ENCODE measurements at places on chromosomes 11 and 22. TPM values are rescaled to one million over a fixed set of nuclear protein-coding genes. Genes with fewer than 3 reads are reported as not detected.

- DNase-seq = no peak
Measured at GRCh38 chr22:42842658-42843370, 14.3 kb downstream of the ARFGAP3 start.

GRCh38 chr11:103541186-103541795 is 432.1 kb downstream of the DYNC2H1 start:
- DNase-seq = peak; percentile 72

GRCh38 chr11:69530278-69531070 is 49.0 kb downstream of the LINC01488 start:
- peak; percentile 55 for DNase-seq

- no peak for DNase-seq
Measured at GRCh38 chr22:29290061-29290460, 16.4 kb upstream of the GAS2L1 start.

DNA sequence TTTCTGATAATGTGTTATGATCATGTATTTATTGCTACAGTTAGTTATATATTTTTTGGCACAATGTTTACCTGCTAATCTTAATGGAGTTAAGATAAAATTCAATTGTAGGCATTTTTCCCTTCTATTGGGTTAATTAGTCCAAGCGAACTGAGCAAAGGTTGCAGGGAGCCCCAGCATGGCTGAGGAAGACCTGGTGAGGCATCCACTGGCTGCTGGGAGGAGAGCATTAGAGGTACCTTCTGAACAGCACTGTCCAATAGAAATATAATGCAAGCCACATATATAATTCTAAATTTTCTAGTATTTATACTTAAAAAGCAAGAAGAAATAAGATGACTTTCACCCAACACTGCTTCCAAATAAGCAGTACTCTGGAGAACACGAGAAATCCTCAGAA is 689 bp upstream of the TMEM126A start:
- DNase-seq = no peak

DNA sequence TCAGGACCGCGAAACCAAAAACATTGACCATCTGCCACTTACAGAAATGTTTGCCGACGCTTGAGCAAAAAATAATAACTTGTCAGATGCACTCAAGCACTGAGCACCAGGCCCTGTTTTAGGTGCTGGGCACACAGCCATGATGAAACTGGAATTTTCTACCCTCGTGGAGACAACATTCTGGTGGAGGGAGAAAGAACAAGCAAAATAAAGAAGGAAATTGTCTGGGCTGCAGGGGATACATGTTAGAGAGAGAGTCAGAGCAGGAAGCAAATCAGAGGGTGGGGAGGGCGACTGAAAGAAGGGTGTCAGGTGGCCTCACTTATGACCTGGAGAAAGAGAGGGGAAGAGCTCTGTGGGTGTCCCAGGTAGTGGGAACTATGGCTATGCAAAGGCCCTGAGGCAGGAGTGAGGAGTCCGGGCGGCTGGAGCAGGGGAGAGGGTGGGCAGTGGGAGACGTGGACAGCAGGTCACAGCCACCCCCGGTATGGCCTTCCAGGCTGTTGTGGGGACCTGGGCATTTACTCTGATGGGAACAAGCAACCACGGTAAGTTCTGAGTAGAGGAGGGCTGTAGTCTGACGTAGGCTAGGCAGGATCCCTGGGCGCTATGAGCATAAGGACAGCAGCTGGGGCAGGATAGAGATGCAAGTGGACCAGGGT is 78.8 kb downstream of the MYEOV start:
- no peak for DNase-seq

DNA sequence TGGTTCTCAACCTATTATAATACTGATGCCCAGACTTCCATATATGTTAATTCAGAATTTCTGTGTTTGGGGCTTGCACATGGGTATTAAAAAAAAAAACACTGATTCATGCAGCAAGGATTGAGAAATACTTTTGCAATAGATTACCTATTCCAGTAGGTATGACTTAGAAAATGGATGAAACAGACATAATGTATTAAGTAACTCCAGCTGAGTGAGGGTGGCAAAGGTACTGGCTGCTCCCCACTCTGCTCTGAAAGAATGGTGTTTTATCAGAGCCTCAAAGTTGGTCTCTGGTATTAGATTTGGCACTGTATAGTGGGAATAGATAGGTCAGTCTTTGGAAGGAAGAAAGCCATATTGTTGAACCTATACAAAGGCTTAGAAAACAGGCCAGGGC is 234.3 kb upstream of the FOLH1 start:
- no peak for DNase-seq

GRCh38 chr11:126284829-126285228 is 1.9 kb downstream of the TIRAP start:
- peak; percentile 56 for DNase-seq

- no peak for DNase-seq
Measured at GRCh38 chr11:70489276-70489675, 90.9 kb downstream of the CTTN start.

DNA sequence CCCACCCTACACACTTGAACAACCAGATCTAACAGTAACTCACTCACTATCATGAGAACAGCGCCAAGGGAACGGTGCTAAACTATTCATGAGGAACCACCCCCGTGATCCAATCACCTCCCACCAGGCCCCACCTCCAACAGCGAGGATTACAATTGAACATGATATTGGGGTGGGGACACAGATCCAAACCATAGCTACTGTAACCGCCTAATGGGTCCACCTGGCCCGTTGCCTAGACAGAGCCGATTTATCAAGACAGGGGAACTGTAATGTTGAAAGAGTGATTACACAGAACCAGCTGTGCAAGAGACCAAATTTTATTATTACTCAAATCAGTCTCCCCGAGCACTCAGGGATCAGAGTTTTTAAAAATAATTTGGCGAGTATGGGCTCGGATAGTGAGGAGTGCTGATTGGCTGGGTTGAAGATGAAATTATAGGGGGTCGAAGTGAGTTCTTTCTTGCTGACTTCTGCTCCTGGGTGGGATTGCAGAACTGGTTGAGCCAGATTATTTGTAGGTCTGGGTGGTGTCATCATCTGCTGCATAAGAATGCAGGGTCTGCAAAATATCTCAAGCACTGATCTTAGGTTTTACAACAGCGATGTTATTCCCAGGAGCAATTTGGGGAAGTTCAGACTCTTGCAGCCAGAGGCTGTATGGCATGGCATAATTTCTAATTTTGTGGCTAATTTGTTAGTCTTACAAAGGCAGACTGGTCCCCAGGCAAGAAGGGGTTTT is 17.9 kb upstream of the ZC3H12C start:
- DNase-seq = no peak

- no peak for DNase-seq
Measured at GRCh38 chr11:23789938-23790371, 706.9 kb upstream of the LUZP2 start.

GRCh38 chr22:46531581-46532175 is 5.7 kb downstream of the CELSR1 start:
- DNase-seq = no peak

DNA sequence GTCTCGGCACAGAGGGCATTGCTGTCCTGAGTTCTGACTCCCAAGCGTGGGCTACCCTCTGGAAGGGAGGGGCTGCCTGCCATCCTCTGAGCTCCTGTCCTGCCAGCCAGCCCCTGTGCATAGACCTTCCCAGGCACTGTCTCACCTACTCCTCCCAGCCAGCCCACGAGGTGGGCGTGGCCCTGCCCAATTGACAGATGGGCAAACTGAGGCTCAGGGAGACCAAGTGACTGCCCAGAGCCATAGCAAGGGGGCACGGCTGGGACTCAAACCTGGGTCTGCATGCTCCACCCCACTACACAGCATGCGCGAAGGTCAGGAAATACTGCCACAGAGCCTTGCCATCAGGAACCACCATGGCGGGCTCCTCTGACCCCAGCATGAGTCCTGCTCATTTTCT is 29.4 kb upstream of the PRR5 start:
- no peak for DNase-seq

- DNase-seq = no peak
Measured at GRCh38 chr11:12994476-12994875, 14.6 kb upstream of the RASSF10 start.

GRCh38 chr22:35609761-35610160 is 7.4 kb downstream of the MB start:
- no peak for DNase-seq

DNA sequence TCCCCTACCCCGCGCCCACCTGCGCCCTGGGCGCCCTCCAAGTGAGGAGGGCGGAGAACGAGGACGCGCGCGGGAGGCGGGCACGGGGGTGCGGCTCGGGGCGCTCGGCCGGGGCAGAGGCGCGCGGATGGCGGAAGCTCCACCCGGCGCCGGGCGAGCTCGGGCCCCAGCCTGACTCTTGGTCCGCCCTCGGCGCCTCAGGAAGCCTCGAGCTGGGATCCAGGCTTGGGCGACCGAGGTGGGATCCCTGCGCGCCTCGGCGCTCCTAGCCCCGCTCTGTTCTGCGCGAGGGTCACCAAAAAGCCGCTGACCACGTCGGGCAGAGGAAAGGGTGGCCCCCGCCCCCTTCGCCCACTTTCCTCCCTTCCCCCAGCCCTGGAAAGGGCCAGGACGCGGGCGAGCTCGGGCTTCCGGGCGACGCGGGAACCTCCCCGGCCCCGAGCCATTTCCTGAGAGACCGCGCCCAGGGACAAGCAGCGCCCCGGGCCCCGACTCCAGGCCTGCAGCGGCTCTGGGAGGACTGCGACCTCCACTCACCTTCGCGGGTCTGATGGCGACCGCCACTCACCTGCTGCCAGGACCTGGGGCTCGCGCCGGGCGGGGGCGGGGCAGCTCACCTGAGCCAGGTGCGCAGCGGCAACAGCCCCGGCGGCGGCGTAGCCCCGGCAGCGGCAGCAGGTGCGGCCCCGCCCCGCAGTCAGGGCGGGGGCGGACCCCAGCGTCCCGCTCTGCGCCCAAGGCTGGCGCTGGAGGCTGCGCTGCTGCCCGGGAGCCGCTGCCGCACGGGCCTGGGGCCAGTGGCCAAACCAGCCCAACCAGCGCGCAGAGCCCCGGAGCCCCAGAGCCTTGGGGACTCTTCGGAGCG is 2.2 kb upstream of the SIGIRR start:
- DNase-seq = peak; percentile 65

GRCh38 chr22:40387746-40388145 is 17.4 kb downstream of the SGSM3 start:
- no peak for DNase-seq

DNA sequence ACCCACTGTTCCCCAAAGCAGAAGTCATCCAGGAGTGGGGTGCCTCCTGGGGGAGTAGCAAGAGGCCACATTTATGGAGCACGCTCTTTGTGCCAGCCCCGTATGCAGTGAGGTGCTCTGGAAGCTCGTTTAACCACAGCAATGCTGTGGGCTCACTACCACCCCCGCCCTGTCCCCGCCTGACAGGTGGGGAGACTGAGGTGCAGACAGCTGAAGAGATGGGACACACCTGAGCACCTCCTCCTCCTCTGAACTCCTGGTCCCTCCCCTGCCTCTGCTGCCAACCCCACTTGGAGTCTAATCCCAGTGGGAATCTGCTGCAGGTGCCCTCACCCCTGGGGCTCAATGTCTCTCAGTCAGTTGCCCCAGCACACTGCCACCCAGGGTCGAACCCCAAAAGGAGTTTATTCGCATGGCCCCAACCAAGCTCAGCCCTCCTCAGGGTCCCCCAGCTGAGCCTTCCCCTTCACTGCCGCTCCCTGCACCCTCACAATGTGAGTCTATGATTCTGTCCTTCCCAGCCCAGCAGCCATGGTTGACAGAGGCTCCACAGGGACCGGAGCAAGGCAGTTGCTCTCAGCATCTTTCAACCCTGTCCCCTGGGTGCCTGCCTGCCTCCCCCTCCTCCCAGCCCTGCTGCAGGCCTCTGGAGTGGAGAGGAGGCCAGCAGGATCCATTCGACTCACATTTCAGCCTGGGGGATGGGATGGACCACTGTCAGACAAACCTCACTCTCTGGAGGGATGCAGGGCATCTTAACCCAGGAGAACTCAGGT is 13.3 kb upstream of the BCR start:
- DNase-seq = no peak

GRCh38 chr22:42371099-42371498 is 61.1 kb downstream of the NFAM1 start:
- no peak for DNase-seq

DNA sequence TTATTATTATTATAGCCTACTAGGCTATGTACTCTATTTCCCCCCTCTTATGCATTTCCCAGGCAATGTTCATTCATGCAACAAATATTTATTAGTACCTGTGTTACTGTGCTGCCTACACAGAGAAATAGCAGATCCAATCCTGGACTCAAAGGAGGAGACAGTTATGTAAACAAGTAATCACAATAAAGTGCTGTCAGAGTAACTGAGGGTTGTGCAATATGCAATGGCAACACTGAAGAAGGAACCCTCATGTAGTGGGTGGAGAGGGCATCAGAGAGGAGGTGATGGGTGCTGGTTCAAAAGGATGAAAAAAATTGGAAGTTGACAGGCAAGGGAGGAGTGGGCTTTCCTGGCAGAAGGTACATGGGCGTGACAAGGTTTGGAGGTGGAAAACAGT is 886 bp upstream of the P4HA3 start:
- no peak for DNase-seq

- DNase-seq = no peak
Measured at GRCh38 chr11:8728563-8728962, 46.0 kb downstream of the RPL27A start.

- no peak for DNase-seq
Measured at GRCh38 chr11:58395581-58395980, 11.1 kb downstream of the OR5B3 start.

DNA sequence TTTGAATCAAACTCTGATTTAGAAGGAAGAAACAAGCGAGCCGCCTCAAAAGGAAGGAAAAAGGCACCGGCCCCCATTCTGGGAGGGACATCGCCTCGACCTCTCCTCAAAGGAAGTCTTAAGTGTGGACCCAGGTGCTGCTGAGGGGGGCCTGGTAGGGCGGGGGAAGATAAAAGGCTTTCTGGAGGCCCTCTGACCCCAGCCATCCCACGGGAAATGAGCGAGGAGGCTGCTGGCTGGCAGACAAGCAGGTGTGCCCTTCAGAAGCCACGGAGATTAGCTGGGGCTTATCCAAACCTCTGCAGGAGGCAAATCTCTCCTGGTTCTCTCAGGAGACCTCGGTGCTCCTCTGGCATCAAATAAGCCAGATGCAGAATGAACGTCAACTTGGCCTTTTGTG is 171.4 kb upstream of the BLID start:
- DNase-seq = no peak

GRCh38 chr11:2482204-2482603 is 37.4 kb downstream of the KCNQ1 start:
- no peak for DNase-seq

SAA2 gene
- total RNA-seq = not detected

POU2AF2 gene
- not detected for total RNA-seq

HORMAD2 gene
- not detected for total RNA-seq

SLC22A12 gene
- total RNA-seq = not detected

SERPING1 gene
- not detected for total RNA-seq

HTR3A gene
- total RNA-seq = 13.8 TPM

KREMEN1 gene
- total RNA-seq = not detected

OR9Q2 gene
- not detected for total RNA-seq

GSTT2 gene
- total RNA-seq = not detected

GDPD4 gene
- not detected for total RNA-seq

TRIM48 gene
- total RNA-seq = not detected

FXYD2 gene
- total RNA-seq = 19.5 TPM

EFEMP2 gene
- total RNA-seq = 11.7 TPM

SNAP29 gene
- total RNA-seq = 18.8 TPM

CYTH4 gene
- 92.2 TPM for total RNA-seq

OR52E8 gene
- not detected for total RNA-seq

OR52H1 gene
- total RNA-seq = 0.37 TPM

SCUBE2 gene
- total RNA-seq = not detected
